ENCODE measurements at places on chromosomes 2 and 18. TPM values are rescaled to one million over a fixed set of nuclear protein-coding genes. Genes with fewer than 3 reads are reported as not detected.

The TMEM37 gene
- polyA plus RNA-seq: 5.8 TPM

The CSRNP3 gene
- polyA plus RNA-seq: 13.4 TPM

The KATNAL2 gene
- polyA plus RNA-seq: 8.4 TPM

The DNAJC5G gene
- polyA plus RNA-seq: 0.19 TPM

The MAP2 gene
- polyA plus RNA-seq: 7.5 TPM

The CENPA gene
- 8.6 TPM for polyA plus RNA-seq

The COLEC12 gene
- 72.8 TPM for polyA plus RNA-seq

The TCF23 gene
- 0.31 TPM for polyA plus RNA-seq

The LAMA3 gene
- 3.4 TPM for polyA plus RNA-seq

All from muscle of leg (tissue), 16 donors.